Stimulated activated CD4-positive, alpha-beta T cell treated with anti-CD3 and anti-CD28 coated beads, TNF-alpha, amount 100 ng/mL, for 48 hours (primary cell): ENCODE measurements at places on chromosomes 2 and 18.

DNA sequence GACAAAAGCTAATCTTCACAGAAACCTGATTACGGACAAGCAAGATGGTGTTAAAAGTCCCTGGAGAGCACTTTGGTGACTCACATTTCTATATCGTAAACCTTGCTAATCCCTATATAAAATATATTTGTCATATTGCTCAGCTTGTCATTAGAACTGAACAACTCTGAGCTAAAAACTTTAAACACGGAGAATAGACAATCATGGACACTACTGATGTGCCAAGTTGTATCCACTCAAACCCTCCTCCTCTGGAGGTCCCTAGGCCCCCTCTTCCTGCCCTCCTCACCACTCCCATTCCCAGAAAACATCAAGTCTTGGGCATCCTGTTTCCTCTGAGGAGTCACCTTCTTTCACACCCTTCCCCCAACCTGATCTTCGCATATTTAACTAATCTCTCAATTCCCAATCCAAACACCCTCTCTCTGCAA is 138.7 kb upstream of the PID1 start:
- no peak for DNase-seq

DNA sequence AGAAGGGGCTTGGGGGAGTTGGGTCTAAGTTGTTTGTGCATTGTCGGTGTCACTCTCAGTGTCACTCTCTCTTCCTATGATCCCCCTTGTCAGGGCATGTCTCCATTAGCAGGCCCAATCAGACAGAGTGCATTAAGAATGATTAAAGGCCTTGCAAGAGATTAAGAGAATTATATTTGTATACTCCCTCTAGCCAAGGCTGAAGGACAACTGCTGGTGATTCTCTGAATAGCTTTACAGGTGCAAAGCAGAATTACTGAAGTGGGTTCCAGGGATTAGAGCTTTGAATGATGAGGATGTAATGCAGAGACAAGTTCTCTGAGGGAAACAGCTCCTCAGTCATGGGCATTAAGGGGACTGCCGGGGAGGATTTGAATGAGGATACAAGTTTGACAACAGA is 104.8 kb upstream of the LGALSL start:
- DNase-seq = no peak

- no peak for DNase-seq
Measured at GRCh38 chr2:109415581-109416013, 198.2 kb downstream of the SEPTIN10 start.

DNA sequence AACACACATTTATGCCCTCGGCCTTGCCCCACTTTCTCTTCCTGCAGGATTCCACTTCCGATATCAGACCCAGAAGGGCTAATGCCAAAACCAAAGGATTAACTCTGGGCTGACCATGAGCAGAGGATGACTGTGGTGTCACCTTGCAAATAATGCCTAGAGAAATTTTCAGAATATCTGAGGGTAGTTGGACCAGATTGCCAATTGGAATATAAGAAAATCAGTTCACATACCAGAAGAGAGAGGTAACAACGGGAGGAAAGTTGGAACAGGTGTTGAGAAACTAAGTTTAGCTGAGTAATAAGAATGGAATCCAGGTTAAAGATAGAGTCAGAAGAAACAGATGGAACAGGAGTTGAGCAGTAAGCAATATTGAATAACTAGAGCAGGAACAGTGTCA is 232.7 kb upstream of the UBE2E3 start:
- no peak for DNase-seq

- no peak for DNase-seq
Measured at GRCh38 chr18:78953566-78953965, 26.1 kb upstream of the SALL3 start.

DNA sequence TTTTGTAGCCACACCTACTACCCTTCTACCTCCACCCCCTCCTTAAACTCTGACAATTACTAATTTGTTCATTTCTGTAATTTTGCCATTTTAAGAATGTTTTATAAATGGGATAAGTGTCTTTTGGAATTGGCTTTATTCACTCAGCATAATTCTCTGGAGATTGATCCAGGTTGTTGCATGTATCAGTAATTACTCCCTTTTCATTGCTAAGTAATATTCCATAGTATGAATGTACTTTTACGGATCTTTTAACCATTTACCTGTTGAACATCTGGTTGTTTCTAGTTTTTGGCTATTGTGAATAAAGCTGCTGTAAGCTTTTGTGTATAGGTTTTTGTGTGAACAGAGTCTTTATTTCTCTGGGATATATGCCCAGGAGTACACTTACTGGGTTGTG is 4.1 kb downstream of the GALNT1 start:
- no peak for DNase-seq

DNA sequence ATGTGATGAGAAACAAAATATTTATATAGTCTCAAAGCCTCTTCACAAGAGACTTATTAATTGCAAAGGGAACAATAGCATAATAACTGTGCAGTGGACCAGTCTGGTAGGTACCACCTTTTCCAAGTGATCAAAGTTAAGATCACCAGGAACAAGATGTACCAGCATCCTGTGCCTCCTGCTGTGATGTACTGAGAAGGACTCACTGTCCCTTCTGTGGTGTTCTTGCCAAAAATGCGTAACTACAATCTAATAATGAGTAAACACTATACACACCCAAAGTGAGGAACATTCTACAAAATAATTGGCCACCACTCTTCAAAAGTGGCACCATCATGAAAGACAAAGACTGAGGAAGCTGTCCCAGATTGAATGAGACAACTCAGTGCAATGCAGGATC is 14.5 kb downstream of the GNLY start:
- no peak for DNase-seq

GRCh38 chr2:147033044-147033443 is 811.8 kb upstream of the ACVR2A start:
- DNase-seq = no peak

- DNase-seq = no peak
Measured at GRCh38 chr2:167783261-167784083, 463.9 kb downstream of the STK39 start.

DNA sequence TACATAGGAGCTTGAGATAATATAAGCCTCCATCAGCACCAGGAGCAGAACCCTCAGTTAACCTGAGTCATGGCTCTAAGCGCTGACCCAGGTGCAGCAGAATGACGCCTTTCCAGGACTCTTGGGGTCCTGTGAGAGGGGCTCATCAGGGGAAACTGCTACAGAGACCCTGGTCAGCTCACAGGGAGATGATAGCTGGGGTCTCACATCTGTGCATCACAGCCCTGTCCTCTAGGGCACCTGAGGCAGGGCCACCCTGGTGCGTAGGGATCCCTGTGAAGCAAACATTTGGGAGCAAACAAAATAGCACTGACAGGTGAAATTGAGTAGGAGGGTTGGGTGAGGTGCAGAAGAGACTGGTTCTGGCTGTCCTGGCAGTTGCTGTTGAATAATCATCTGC is 219.2 kb downstream of the SH3RF3 start:
- DNase-seq = no peak

GRCh38 chr18:31648966-31649429 is 35.4 kb downstream of the B4GALT6 start:
- no peak for DNase-seq

DNA sequence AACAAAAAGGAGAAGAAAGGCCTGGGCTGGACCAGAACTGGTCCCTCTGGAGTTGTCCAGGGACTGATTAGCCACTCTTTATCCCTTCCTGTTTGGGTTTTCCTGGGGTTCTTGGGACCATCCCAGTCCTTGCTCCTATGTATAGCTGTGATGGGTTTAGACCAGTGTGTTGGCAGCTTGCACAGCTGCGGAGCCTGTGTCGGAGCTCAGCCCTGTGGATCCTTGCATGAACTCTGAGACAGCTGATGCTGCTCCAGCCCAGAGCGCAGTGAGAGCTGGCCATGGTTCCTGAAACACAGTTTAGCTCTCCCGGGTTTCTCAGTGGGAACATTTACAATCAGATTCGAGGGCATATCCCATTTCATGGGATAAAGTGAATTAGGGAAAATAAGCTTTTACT is 16.9 kb downstream of the IMPA2 start:
- no peak for DNase-seq

DNA sequence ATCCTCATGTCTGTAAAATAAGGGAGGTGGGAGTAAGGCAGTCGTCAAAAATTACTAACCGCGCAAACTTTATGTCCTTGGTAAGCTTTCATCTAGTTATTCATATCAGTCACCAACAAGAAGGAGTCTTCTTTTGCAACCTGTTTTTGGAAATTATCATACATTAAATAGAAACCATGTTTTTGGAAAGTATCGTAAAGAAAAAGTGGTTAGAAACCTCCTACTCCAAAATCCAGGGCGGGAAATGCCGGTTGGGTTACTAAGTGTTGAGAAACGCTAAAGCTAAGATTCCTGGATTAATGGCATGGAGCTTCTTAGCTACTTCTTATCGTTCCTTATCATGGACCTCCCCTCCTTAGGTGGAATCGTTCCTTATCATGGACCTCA is 778 bp downstream of the BBS5 start:
- DNase-seq = no peak

DNA sequence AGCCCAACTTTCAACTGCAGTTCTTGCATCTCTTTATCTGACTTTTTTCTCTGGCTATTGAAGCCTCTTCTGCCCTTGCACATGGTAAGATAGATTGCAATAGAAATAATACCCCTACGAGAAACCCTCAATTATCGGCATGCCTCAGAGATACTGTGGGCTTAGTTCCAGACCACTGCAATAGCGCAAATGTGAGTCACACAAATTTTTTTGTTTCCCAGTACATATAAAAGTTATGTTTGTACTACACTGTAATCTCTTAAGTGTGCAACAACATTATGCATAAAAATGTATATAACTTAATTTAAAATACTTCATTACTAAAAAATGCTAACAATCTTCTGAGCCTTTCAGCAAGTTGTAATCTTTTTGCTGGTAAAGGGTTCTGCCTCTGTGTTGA is 124.7 kb downstream of the PDE1A start:
- DNase-seq = no peak

- DNase-seq = no peak
Measured at GRCh38 chr2:59885541-59885940, 667.9 kb downstream of the BCL11A start.

DNA sequence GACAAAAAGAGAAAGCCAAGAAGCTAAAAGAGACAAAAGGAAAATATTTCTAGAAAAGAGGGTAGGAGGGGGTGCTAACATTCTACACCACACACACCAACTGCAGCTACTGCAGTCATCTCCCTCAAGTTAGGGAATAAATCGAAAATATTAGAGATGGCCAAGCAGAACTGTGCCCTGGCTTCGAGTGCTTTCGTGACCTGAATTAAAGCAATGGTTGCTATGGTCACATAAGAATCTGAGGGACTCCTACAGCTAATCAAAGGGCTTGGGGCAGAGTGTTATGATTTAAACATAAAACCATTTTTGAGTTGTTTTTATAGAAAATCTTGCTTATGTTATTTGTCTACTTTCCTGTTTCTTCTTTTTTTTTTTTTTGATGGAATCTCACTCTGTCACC is 159.6 kb upstream of the HNRNPA3 start:
- no peak for DNase-seq

GRCh38 chr18:75915941-75916623 is 488.6 kb upstream of the SMIM21 start:
- DNase-seq = peak; percentile 1
